MG63 (cell line): ENCODE measurements at places on chromosomes 5 and 9.

- no peak for DNase-seq
These were observed 345.5 kb upstream of the PAPPA start for GRCh38 chr9:115808108-115808507.

DNA sequence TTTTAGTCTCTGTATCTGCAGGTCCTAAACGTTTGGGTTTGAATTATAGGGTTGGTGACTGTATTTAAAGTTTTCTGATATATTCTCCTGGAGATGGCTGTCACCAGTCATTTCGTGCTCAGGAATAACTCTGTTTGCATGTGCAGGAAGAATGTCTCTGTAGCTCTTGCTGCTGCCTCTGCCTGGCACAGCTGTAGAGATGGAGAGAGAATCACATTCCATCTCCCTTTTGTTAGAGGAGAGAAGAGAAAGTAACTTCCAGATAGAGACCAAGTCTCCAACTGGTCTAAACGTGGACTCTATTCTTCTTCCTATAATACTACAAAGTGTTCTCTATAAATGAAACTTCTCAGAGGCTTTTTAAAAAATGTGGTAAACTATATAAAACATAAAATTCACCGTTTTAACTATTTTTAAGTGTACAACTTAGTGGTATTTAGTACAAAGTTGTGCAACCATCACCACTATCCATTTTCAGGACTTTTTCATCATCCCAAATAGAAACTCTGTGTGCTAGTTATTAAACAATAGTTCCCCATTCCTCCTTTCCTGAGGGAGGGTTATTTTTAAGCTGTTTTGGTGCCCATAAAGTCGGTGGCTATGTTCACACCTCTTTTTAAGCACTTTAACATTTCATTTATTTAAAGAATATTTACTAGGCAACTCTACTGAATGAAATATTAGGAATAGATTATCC is 20.7 kb upstream of the STARD4 start:
- DNase-seq, result no peak

DNA sequence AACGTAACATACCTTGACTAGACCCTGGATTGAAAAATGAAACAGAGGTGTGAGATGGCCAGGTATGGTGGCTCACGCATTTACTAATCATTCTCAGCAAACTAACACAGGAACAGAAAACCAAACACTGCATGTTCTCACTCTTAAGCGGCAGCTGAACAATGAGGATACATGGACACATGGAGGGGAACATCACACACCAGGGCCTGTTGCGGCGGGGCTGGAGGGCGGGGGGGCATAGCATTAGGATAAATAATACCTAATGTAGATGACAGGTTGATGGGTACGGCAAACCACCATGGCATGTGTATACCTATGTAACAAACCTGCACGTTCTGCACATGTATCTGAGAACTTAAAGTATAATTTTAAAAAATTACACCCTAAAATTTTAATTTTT is 15.9 kb downstream of the RAPGEF6 start:
- no peak for DNase-seq

GRCh38 chr5:139645430-139645871 is 2.7 kb upstream of the CXXC5 start:
- DNase-seq, result no peak

DNA sequence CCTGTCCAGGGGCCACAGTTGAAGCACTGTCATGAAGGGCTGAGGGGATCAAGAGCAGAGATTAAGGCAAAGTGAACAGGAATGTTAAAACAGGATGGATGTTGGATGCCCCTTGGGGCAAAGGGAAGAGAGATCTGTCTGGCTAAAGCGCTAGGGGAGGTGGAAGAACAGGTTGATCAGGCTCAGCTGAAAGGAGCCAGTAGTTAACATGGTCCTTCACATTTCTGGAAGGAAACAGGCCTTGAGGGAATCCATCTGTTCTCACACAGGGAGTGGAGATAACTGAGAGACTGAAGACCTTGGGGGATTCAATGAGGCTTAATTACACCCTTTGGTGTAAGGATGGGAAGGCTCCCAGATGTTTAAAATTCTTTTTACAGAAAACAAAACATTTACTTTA is 5.8 kb downstream of the HAPLN1 start:
- no peak for DNase-seq

DNA sequence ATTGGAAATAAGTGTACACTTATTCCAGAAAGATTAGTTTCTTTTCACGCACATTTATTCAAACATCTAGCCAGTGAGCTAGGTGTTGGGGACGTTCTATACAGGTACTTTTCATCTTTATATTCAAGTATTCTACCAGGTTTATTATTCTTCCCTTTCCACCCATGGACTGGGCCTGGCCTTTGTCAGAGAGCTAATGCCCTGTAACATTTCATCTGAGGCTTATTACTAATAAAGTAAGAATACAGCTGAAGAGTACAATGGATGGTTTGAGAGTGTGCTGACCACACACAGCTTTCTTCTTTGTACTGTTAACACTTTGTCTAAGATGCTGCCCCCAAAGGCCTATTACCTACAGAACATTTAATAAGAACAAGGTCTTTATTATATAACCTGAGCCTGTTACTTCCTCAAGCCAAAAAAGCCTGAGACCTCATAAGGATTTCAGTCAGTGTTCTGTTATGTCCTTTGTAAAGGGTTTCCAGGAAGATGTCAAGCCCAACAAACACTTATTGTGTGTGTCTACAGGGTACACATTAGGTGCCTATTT is 93.5 kb downstream of the ZNF608 start:
- no peak for DNase-seq

DNA sequence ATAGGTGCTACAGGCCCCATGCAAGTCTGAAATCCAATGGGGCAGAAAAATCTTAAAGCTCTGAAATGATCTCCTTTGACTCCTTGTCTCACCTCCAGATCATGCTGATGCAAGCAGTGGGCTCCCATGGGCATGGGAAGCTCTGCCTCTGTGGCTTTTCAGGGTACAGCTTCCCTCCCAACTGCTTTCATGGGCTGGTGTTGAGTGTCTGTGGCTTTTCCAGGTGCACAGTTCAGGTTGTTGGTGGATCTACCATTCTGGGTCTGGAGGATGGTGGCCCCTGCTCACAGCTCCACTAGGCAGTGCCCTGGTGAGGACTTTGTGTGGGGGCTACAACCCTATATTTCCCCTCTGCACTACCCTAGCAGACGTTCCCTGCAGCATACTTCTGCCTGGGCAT is 103.5 kb downstream of the STARD4 start:
- no peak for DNase-seq

- DNase-seq, result no peak
These were observed 145.6 kb downstream of the PPP2R2B start for GRCh38 chr5:146732962-146733361.
